ENCODE measurements at places on chromosomes 13 and 19.

DNA sequence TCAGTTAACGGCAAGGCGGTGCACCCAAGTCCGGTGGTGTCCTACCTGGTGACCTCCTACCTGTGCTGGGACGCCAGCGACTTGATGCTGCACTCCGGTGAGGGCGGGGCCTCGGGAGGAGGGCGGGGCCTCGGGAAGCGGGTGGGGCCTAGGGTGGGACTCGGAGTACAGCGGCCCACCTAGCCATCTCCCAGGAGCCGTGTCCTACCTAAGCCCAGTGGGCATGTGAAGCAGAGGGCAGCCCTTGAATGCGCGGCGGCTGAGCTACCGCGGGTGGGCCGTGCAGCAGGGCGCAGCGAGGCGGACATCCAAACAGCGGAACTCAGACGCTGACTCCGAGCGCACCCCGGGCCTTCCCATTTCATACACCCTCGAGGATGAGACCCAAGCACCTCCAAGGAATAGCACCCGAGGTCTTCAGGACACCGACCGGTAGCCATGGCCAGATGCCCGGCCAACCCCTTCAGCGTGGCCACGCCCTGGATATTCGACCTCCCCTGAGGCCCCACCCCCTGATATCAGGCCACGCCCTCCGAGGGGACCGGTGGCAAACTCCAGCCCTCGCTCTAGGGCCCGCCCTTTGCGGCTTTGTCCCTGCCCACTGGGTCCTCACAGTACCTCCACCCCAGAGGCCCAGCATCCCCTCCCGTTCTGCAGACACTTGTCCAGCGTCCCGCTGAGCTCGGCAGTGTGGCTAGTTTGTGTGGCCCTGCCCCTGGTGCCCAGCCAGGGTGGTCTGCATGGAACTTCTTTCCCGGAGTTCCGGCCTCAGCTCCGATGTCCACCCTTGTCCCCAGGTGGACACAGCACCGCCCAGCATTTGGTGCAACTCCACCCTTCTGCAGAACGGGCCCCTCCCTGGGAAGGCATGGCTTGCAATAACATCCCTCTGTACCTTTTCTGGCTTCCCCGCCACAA, 5.4 kb downstream of the KLK1 start:
- DNase-seq = peak; percentile 8

DNA sequence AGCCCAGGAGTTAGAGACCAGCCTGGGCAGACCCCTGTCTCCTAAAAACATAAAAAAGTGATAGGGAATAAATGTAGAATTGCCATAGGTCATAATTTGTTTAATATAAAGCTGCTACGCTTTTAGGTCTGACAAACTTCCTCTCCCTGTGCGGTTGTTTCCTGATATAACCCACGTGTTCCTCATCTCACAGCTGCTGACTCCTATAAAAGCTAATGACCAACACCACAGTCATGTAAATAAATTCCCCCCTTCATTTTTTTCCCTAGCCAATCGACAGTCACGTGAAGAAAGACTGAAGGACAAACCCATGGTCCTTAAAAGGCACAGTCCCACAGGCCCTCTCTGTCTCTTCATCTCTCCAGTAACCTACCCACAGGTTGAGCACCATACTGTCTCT, 27.5 kb downstream of the ZNF266 start:
- no peak for DNase-seq

DNA sequence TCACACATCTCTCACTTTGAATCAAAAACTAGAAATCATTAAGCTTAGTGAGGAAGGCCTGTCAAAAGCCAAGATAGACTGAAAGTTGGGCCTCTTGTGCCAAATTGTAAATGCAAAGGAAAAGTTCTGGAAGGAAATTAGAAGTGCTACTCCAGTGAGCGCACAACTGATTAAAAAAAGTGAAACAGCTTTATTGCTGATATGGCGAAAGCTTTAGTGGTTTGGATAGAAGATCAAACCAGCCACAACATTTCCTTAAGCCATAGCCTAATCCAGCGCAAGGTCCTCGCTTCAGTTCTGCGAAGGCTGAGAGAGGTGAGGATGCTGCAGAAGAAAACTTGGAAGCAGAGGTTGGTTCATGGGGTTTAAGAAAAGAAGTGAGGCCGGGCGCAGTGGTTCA, 7.6 kb downstream of the PCCA start:
- no peak for DNase-seq

DNA sequence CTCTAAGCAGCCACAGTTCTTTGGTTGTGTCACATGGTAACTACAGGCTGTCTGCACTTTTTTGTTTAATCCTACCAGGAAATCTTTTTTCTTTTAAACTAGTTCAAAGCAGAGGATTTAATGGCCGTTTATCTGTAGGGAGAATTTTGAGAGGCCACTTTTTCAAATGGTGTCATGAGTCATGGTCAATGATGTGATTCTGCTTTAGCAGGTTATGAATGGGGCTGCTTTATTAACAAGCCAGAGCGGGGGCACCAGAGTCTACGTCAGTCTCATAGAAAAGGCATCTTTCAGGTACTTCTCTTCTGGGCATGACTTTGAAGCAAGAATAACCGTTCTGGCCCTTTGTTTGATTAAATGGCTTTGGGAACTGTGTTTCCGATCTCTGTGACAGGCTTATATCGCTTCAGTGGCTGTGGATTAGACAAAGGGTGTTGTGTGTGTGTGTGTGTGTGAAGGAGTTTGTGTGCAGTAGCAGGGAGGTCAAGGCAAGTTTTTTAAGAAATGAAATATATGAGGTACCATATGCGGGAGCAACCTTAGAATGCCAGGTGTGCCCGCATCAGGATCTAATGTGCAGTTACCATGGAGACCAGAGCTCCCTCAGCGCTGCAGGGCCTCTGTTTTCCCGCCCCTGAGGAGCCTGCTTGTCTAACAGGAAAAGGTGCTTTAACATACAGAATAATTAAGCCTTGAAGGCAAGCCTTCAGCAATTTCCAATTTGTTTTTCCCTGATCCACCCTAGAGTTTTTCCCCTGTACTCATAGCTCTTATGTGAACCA, 120.5 kb downstream of the KATNAL1 start:
- peak; percentile 9 for DNase-seq

DNA sequence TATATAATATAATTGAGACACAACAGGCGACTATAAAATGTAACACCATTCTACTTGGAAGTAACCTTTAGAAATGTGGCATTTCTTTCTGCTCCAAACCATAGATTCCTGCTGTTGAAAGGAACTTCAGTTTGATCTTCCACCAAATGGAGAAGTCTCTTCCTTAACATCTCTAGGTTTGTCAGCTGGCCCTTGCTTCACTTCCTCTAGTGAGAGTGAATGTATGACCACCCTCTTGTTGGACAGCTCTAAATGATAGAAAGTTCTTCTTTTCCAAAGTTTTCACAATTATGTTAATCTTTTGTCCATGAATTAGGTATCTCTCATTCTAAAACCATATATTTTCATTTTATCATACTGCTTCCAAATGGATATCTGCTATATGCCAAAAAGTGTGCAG, 13.8 kb upstream of the COG6 start:
- no peak for DNase-seq

DNA sequence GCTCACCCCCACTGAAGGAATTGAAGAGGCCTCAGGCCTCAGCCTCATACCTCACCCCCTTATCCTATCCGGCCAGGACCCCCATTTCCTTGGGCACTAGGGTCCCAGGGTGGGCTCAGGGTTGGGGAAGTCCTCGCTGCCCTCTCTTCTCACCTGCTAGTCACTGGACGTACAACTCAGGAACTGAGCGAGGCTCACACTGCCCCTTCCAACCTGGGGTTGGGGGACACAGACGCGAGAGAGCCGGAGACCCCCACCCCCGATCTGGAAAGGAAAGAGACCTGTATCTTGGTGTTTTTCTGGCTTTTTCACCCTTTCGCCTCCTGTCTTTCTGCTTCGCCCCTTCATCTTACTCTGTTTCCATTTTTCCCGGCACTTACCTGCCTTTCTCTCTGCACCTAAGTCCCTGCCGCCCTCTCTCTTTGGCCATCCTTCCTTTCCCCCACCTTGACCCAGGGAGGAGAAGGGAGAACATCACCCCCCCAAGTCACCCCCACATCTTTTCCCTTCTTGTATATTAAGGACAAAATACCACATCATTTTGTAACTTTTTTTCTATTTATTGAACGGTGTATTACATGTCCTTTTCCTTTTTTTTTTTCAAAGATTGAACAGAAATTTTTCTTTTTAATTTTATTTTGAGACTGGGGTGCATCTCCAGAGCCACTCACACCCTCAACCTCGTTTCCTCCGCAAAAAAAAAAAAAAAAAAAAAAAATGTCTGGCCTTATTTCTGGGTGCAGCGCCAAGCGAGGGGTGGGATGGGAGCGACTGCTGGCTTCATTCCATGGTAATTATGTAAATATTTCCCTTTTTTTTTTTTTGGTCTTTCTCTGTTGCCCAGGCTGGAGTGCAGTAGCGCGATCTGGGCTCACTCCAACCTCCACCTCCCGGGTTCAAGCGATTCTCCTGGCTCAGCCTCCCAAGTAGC, 36.6 kb downstream of the ZSWIM4 start:
- no peak for DNase-seq

GRCh38 chr13:39684531-39685137, 29.2 kb downstream of the COG6 start:
- DNase-seq = no peak

GRCh38 chr19:51163257-51163656, 21.2 kb downstream of the SIGLEC7 start:
- DNase-seq = no peak

DNA sequence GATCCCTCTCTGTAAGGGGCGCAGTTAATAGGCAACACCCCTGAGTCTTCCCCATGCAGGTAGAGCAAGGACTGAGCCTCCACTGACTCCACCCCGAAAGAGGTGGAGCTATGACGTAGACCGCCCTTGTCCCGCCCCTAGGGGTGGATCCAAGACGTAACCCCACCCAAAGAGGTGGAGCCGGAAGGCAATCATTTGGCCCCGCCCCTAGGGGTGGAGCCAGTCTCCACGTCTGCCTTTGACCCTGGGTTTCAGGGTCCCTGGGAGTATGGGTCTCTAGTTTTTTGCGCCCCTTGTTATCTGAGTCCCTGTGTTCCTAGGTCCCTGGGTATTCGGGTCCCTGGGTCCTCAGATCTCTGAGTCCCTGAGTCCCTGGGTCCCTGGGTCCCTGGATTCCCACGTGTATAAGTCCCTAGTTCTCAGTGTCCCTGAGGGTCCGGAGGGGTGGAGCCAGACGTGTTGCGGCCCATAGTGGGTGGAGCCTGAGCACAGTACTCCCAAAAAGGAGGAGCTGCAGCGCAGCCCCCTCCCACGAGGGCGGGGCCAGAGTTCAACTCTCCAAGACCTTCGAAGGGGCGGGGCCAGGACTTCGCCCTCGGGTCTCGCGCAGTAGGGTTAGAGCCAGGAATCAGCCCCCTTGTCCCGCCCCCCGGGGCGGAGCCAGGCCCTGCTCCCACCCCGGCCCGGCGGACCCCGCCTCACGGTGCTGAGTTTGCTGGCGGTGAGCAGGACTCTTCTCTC, 5.3 kb downstream of the DENND1C start:
- no peak for DNase-seq

DNA sequence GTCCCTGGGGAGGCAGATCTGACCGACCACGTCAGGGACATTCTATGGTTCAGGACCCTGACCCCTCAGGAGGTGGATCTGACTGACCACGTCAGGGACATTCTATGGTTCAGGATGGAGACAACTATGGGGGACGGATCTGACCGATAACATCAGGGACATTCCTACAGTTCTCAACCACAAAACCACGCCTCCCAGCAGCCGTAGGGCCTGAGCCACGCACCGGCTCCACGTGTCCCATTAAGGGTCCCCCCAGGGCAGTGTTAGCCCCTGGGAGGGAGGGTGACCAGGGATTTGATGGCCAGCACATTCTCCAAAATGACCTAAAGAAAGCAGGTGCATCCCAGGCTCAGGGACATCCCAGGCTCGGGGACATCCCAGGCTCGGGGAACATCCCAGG, 49.0 kb upstream of the C13orf46 start:
- no peak for DNase-seq

DNA sequence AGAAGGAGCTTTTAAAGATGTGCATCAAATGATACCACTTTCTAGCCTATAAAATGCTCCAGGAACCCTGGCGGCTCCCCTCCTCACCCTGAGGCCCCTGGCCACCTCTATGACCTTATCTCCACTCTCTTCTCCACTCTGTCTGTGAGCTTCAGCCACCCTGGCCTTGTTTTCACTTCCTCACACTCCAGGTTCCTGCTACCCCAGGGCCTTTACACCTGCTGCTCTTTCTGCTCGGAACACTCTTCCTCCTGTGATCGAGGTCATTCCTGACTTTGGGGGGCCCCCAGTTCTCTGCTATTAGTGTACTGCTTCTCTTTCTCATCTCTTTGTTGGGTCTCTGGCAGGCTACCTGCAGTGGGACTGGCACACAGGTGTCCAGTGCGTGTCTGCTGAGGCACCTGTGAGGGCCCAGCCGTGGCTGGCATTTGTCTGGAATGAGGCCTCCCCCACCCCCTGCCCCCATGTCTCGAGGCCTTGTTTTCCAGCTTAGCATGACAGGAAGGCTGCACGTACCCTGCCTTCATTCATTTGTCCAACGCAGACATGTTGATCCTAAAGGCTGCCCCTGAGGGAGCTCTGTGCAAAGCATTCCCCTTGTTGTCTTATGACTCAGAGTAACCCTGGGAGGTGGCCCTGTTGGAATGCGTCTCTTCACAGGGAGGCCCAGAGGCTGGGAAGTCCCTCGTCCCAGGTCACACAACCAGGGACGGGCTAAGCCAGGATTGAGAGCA, 2.3 kb downstream of the DDA1 start:
- DNase-seq = no peak

DNA sequence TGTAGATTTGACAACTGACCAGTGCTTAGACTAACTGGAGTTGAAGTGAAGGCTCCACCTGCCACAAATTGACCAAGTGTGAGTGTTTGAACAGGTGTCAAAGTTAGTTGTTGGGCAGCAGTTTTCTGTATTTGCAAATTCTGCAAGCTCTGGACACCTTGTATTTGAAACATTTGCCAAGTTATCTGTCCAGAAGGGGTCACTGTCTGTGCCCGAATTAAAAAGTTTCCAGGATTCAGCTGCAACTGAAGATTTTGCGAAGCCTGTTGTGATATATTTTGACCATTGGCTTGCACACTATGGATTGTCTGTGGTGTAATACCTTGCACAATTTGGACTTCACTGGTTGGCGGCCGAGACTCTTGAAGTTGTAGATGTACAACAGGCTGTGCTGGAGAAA, 1690.7 kb downstream of the SLITRK5 start:
- no peak for DNase-seq

- no peak for DNase-seq
Observed at GRCh38 chr19:18435842-18436670, 1.9 kb downstream of the ISYNA1 start.

GRCh38 chr19:19303411-19303810, 16.9 kb downstream of the SUGP1 start:
- DNase-seq = no peak

DNA sequence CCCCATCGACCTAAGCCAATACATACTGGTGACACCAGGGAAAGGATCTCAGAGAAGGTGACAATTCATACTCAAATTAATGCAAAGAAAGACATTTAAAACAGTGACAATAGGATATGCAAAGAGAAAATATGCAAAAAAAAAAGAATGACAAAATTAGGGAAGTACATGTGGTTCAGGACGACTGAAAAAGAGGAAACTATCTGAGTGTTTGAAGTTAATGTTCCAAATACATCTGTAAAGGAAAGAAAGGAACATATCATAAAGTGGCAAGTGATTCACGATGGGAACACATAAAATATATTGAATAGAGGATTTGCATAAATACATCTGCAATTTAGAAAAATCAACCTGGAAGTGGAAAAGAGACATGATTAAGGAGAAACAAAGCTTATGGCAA, 441.4 kb downstream of the SLITRK5 start:
- DNase-seq = no peak
